ENCODE measurements at places on chromosomes 16 and 17. TPM values are rescaled to one million over a fixed set of nuclear protein-coding genes. Genes with fewer than 3 reads are reported as not detected.

The HYDIN gene
- polyA plus RNA-seq = 0.95 TPM

DNA sequence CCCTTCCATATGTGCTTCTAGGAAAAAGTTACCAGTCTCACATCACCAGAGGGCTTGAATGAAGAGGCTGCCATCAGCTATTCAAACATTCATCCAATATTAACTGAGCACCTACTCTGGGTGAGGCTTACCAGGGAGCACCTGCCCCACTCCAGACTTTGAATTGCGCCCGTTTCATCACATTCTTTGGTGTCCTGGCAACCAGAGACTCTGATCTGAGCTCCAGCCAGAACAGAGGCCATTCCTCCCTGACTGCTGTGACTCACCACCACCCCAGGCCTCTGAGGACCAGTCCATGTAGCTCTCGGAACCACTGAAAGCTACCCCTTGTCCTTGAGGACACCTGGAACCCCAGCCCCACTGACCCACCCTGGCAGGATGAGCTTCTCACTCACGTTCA, at the start of gene C16orf96:
Gene C16orf96 (plus strand): TSS at position 229 of the 400 bp plus-strand sequence. CDS start 150 bp downstream, at position 379.
- no peak for DNase-seq
- no peaks in the 10 kb centered on the region for H3K27me3 ChIP-seq
- no peaks in the 10 kb centered on the region for H3K4me1 ChIP-seq
- H3K4me3 ChIP-seq = no peak within 1 kb of the TSS
- no peak within 1 kb of the TSS for H3K27ac ChIP-seq
- H3K36me3 ChIP-seq = no peaks in the 10 kb centered on the region

DNA sequence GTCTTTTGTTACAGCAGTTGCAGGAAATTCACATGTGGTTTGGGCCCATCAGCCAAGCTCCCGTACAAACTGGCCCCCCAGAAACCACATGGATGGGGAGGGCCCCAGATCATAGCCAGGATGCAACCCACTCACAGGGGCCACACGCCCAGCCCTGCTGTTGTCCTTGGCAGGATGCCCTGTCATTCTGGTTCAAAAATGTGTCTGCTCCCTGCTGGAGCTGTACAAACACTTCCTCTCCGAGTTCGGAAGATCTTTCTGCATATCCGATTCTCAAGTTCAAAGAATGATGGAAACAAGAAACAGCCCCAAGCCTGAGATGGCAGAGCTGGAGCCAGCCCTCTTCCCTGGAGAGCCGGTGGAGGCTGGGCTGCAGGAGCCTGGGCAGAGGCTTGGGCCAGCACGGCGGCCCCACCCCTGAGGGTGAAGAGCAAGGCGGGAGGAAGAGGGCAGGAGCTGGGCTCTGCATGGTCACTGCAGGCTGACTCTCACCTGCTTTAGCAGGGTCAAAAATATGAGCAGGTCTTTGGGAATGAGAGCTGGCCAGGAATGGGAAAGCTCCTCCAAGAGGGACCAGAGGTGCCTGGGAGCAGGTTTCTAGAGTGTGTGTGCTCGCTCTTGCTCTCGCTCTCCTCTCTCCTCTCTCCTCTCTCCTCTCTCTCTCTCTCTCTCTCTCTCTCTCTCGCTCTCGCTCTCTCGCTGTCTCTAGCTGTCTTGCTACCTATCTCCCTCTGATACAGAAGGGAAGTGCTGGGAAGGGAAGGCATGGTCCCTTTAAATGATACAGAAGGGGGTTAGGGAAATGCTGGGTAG, 34.7 kb upstream of the ENPP7 start:
- H3K27me3 ChIP-seq = no peaks in the 10 kb centered on the region
- no peak overlapping the region for H3K27ac ChIP-seq
- H3K4me3 ChIP-seq = no peak overlapping the region
- peaks cover 16% of the 10 kb centered on the region for H3K4me1 ChIP-seq

The KLHL10 gene
- 0.57 TPM for polyA plus RNA-seq

DNA sequence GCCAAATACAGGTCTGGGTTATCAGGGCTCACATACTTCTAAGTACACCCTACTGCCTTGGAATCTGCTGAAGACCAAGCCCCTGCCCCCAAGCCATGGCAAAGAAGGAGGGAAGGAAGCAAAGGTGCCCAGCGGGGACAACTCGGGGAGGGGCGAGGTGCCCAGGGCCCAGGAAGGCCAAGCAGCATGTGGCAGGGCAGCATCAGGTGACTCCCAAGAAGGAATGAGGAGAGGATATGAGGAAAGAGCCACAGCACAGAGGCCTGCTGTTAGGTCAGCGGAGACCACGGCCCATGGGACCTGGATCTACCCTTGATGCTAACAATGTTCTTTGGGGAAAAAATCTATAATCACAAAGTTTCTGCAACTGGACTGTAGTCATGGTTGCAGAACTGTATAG, 142.6 kb upstream of the CRHR1 start:
- H3K27me3 ChIP-seq = no peaks in the 10 kb centered on the region
- no peak for DNase-seq
- no peak overlapping the region for H3K27ac ChIP-seq
- H3K4me1 ChIP-seq = no peaks in the 10 kb centered on the region

The NCBP3 gene
- 38.9 TPM for polyA plus RNA-seq

The FAHD1 gene
- polyA plus RNA-seq = 11.0 TPM

The KCNJ18 gene
- polyA plus RNA-seq = not detected

The CDRT15L2 gene
- not detected for polyA plus RNA-seq

The HSD17B2 gene
- 0.20 TPM for polyA plus RNA-seq

DNA sequence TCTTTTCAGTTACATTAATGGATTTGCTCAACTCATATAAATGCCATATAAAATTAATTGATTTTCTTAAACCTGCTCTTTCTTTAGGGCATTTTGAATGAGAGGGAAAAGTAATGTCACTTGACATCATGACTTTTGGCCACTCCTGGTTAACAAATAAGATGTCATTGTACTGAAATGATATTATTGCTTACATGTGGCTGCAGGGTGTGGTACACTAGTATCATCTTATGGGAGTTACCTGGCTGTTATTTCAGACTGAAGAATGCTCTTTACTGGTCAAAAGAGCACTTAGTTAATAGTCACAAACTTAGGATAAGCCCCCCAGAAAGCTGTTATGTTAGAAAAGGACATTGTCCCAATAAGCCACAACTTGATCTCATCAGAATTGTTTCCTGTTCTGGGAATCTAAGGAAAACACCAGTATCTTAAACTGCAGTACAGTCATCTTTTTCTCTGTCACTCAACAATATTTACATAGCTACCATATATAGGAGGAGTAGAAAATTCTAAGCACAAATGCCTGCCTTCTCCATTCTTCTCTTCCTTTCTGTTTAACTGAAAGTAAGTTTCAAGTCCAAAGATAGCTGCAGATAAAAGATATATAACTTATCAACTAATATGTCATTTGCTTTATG, 53.9 kb upstream of the MRC2 start:
- no peaks in the 10 kb centered on the region for H3K36me3 ChIP-seq
- no peak overlapping the region for H3K4me3 ChIP-seq
- DNase-seq = no peak
- H3K27me3 ChIP-seq = no peaks in the 10 kb centered on the region
- H3K4me1 ChIP-seq = no peaks in the 10 kb centered on the region

- no peak overlapping the region for H3K27ac ChIP-seq
- H3K36me3 ChIP-seq = no peaks in the 10 kb centered on the region
- no peak overlapping the region for H3K4me3 ChIP-seq
- DNase-seq = no peak
- H3K27me3 ChIP-seq = no peaks in the 10 kb centered on the region
These were observed 31.7 kb downstream of the SOCS1 start for GRCh38 chr16:11224096-11224893.

- H3K27me3 ChIP-seq = no peaks in the 10 kb centered on the region
- no peak overlapping the region for H3K4me3 ChIP-seq
- no peak for DNase-seq
- no peaks in the 10 kb centered on the region for H3K36me3 ChIP-seq
- H3K27ac ChIP-seq = no peak overlapping the region
These were observed 30.9 kb downstream of the PGS1 start for GRCh38 chr17:78409191-78409928.

- no peak overlapping the region for H3K4me3 ChIP-seq
- no peaks in the 10 kb centered on the region for H3K36me3 ChIP-seq
- no peaks in the 10 kb centered on the region for H3K4me1 ChIP-seq
- no peak for DNase-seq
- no peaks in the 10 kb centered on the region for H3K27me3 ChIP-seq
These were observed 8.5 kb downstream of the G6PC1 start for GRCh38 chr17:42908872-42909700.

DNA sequence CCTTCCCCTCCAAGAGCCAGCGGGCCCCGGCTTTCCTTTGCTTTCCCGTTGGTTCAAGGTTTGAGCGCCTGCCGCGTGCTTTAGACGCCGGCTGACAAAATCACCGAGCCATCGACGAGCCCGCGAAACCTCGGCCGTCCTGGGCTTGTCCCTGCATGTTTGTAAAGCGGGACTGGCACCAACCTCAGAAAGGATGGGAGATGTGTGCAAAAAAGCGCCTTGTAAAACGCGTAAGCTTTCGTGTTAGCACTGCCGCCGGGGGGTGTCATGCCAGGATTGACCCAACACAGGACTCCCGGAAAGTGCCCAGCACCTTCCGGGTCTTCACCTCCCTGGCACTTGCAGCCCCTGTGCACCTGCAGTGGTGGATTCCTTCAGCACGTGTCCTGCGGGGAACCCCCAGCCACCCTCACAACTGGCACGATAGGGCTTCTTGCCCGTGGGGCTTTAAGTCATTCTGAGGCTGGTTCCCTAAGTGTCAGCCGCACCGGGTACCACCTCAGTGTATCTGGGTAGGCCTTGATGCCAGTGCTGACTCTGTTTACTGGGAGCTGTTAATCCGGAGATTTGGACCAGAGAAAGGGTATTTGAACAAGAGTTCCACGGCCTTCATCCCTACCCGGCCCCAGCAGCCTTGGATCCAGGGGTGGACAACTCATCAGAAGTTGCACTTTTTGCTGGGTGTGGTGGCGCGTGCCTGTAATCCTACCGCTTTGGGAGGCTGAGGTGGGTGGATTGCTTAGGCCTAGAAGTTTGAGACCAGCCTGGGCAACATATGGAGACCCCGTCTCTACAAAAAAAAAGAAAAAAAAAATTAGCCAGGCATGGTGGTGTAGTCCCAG, 817 bp downstream of the NDUFAF8 start:
- H3K4me3 ChIP-seq = peak overlapping the region; percentile 99
- no peaks in the 10 kb centered on the region for H3K27me3 ChIP-seq
- H3K4me1 ChIP-seq = peaks cover 5% of the 10 kb centered on the region

GRCh38 chr16:81866820-81867440, 87.8 kb downstream of the PLCG2 start:
- no peaks in the 10 kb centered on the region for H3K4me1 ChIP-seq
- no peak overlapping the region for H3K27ac ChIP-seq
- no peaks in the 10 kb centered on the region for H3K27me3 ChIP-seq

DNA sequence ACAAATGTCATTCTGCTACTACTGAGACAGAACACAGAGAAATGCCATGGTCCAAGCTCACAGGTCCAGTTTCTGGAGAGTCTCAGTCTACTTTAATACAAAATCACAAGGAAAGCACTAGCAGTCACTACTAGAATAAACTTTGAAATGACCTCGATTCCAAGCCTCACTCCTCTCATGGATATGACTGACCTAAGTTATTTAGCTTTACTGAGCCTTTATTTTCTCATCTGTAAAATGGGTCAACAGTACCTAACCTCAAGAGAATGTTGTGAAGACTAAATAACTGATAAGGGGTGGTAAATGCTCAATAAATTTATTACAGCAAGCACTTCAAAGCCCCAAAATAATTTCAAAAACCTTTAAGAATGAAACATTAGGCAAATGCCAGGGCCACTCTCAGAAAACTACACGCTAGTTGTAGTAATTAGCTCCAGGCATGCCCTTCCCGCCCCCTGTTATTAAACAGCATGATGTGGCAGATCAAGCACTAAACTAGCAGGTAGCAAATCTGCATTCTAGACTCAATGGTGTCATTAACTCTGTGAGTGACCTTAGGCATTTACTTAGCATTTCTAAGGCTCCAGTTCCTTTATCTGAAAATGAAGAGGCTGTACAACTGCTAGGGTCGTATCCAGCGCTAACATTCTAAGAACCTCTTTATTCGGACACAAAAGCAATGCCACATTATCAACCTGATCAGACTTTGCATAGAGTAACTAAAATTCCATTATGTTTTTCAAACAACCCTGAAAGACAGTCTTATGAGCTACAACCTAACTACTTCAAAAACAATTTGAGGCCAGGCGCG, 8.4 kb downstream of the GSPT1 start:
- no peaks in the 10 kb centered on the region for H3K36me3 ChIP-seq
- no peak overlapping the region for H3K4me3 ChIP-seq
- DNase-seq = no peak

The CIAO2B gene
- 150 TPM for polyA plus RNA-seq

The KRTAP1-5 gene
- polyA plus RNA-seq = not detected

The P2RX5 gene
- polyA plus RNA-seq = 0.63 TPM

GRCh38 chr16:56279132-56279531, 87.8 kb downstream of the GNAO1 start:
- no peak for DNase-seq
- no peaks in the 10 kb centered on the region for H3K36me3 ChIP-seq
- H3K27ac ChIP-seq = no peak overlapping the region
- no peak overlapping the region for H3K4me3 ChIP-seq
- H3K27me3 ChIP-seq = no peaks in the 10 kb centered on the region

GRCh38 chr16:11593581-11593980, 6.9 kb upstream of the LITAF start:
- H3K36me3 ChIP-seq = no peaks in the 10 kb centered on the region
- H3K4me3 ChIP-seq = no peak overlapping the region
- H3K27ac ChIP-seq = no peak overlapping the region
- H3K4me1 ChIP-seq = peaks cover 9% of the 10 kb centered on the region
- DNase-seq = no peak
- H3K27me3 ChIP-seq = no peaks in the 10 kb centered on the region

The CALB2 gene
- 39.5 TPM for polyA plus RNA-seq

- no peak for DNase-seq
- no peak overlapping the region for H3K4me3 ChIP-seq
- H3K27me3 ChIP-seq = no peaks in the 10 kb centered on the region
- no peaks in the 10 kb centered on the region for H3K36me3 ChIP-seq
These were observed 206.0 kb upstream of the SOX9 start for GRCh38 chr17:71914812-71915211.

The TOP2A gene
- 1.2 TPM for polyA plus RNA-seq

DNA sequence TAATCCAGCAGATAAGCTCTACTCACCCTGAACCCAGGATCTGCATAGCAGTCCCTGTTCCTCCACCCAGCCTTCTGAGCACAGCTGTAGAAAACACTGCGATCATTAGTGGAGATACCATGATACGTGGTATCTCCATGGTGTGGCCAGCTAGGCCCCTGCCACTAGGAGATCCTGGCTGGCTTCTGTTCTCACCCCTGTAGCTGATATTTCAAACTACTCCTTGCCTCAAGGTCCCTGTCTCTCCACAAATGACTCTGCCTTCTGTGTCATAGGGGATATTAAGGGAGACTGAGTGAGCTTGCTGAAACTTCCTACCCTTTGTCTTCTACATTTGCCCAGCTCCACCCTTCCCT, 44.3 kb downstream of the ERN1 start:
- peaks cover 2% of the 10 kb centered on the region for H3K4me1 ChIP-seq
- no peak overlapping the region for H3K4me3 ChIP-seq
- DNase-seq = no peak
- H3K27ac ChIP-seq = no peak overlapping the region
